ENCODE measurements at places on chromosomes 16 and 17. TPM values are rescaled to one million over a fixed set of nuclear protein-coding genes. Genes with fewer than 3 reads are reported as not detected.

PRSS27 gene
- 0.05 TPM for total RNA-seq

CDK5R1 gene
- total RNA-seq = 1.4 TPM

PIEZO1 gene
- total RNA-seq = 59.5 TPM

COX6A2 gene
- total RNA-seq = not detected

TP53TG3 gene
- total RNA-seq = not detected

TTYH2 gene
- total RNA-seq = 7.1 TPM

KRTAP9-4 gene
- not detected for total RNA-seq

ZBTB4 gene
- total RNA-seq = 25.5 TPM

MYL4 gene
- total RNA-seq = not detected

CLEC3A gene
- total RNA-seq = not detected

PABPN1L gene
- not detected for total RNA-seq

RAB37 gene
- 0.06 TPM for total RNA-seq

OTOP2 gene
- not detected for total RNA-seq

Measured in cardiac ventricle fibroblast (primary cell).